ENCODE measurements at places on chromosomes 5 and 9. TPM values are rescaled to one million over a fixed set of nuclear protein-coding genes. Genes with fewer than 3 reads are reported as not detected.

LIFR gene
- total RNA-seq = 35.2 TPM

DNA sequence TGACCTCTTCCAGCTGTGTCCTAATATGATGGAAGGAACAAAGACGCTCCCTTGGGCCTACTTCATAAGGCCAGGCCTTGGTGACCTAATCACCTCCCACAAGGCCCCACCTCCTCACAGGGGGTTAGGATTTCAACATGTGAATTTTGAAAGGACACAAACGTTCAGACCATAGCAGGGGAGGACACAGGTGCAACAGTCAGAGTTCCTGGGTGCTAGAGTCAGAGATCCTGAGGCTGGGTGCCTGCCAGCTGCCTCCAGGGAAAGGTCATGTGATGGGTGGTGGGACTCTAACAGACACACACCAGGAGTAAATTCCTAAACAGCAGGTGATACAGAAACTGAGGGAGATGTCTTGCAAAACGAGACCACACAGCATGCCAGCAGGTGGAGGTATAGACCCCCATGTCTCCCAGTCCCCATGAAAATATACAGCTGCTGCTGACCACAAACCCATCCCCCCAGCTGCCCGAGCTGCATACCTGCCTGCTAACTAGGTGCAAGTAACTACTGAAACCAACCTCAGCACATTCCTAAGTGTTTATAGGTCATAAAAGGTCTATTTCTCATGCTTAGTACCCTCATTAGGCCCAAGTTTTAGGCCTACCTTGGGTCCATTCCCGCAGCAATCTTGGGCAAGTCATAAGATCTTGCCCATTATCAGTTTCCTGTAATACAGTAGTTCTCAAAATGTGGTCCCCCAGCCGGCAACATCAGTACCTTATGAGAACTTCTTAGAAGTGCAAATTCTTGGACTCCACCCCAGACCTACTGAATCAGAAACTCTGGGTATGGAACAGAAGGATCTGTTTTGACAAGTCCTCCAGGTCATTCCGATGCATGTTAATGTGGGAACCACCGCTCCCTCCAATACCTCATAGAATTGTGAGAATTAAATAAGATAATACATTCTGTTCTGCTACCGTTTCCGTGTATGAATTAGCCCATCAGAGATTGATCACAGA, 245.3 kb downstream of the ENC1 start:
- no peak for DNase-seq

- DNase-seq = no peak
These were observed 17.2 kb downstream of the HNRNPH1 start for GRCh38 chr5:179606071-179606909.

WDR36 gene
- 26.3 TPM for total RNA-seq

DNA sequence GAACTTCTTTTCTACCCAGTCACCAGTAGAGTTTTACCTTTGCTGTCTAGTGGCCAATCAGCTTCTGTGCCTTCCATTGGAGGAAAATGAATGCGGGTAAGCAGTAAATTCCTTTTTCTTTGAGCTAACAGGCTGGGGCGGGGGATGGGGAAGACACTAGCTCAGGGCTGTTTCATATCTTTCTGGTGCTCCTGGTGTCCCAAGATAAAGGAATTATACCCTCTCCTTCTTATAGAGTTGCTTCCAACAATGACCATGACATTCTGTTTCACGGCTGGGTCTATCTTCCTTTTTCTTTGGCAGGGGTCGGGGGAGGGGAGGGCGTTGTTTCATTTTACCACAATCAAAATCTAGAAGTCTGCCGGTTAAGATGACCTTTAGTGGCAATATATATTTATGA, 51.2 kb upstream of the RPS23 start:
- no peak for DNase-seq

- no peak for DNase-seq
These were observed 59.7 kb downstream of the DCP2 start for GRCh38 chr5:113036321-113036720.

DNA sequence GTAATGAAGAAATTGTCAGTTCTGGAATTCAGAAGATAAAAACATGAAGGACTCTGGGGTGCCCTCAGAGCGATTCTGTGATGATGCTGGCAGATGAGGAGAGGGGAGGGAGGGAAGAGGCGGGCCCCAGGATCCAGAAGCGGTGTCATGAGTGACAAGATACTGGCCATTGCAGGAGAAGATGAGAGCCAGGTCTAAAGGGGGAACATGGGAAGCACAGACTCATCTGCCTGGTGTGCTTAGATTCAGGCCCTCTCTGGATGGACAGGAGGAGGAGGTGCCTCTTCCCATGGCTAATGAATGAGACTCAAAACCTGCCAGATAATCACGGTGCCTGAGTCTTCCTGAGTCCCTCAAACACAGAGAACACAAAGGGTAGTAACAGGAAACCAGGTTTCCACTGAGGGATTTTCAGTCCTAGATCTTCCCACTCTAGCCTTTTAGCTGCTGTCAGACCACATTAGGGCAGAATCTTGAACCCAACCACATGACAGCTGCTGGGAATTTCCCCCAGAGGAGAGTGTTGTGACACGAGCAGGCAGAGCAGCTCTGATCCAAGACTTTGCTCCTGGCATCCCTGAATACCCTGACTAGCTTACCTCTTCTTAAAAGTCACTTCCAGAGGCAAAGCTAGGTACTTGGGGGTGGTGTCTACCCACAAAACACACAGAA, 28.2 kb upstream of the HSPA9 start:
- DNase-seq = no peak
